Progenitor cell of endocrine pancreas (in vitro differentiated cells): ENCODE measurements at places on chromosomes 12 and 14.

DNA sequence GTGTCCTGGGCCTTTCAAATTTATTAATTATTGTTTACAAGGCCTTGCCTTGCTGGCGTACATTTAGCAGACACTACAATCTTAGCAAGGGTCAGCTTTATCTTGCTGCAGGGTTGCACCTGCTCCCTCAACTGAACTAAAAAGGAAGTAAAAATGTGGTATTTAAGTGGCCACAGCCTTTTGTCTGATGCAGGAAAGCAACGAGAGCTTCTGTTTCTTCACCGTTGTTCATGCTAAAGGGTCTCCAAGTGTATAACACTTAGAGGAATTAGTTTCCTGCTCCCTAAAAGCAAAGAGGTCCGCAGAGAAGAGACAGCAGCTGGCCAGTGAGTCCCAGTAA is 62.8 kb upstream of the EGLN3 start:
- no peaks in the 10 kb centered on the region for H3K36me3 ChIP-seq
- H3K4me3 ChIP-seq: no peak overlapping the region
- H3K27me3 ChIP-seq: peaks cover 4% of the 10 kb centered on the region
- DNase-seq: no peak

GRCh38 chr14:38174711-38175110 is 33.0 kb upstream of the SSTR1 start:
- no peak overlapping the region for H3K27ac ChIP-seq
- H3K36me3 ChIP-seq: peaks cover 1% of the 10 kb centered on the region
- no peak for DNase-seq

DNA sequence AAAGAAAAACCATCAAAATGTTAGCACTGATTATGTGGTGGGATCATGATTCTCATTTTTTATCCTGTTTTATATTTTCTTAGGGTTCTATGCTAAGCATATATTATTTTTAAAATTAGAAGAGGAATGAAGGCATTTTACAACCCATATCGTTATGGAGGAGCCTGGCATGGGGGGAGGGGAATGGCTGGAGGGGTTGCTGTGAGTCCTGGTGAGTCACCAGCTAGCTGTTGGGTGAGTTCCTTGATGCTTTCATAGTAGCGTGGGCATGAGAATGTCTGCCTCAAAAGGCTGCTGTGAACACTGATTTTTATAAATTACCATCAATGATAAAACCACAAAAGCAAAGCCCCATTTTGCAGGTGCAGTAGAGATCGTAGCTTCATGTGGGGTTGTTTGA is 46.9 kb downstream of the C14orf132 start:
- peaks cover 7% of the 10 kb centered on the region for H3K4me1 ChIP-seq
- H3K27me3 ChIP-seq: no peaks in the 10 kb centered on the region
- no peak overlapping the region for H3K27ac ChIP-seq

- H3K36me3 ChIP-seq: peaks cover 4% of the 10 kb centered on the region
- H3K27ac ChIP-seq: no peak overlapping the region
- peak; percentile 28 for DNase-seq
- H3K4me1 ChIP-seq: no peaks in the 10 kb centered on the region
Observed at GRCh38 chr12:51721282-51721940, 127.1 kb downstream of the FIGNL2 start.

- peaks cover 20% of the 10 kb centered on the region for H3K4me1 ChIP-seq
- H3K27ac ChIP-seq: no peak overlapping the region
- H3K4me3 ChIP-seq: no peak overlapping the region
- DNase-seq: no peak
- no peaks in the 10 kb centered on the region for H3K36me3 ChIP-seq
Observed at GRCh38 chr12:79936670-79937069, 1.8 kb upstream of the PPP1R12A start.

DNA sequence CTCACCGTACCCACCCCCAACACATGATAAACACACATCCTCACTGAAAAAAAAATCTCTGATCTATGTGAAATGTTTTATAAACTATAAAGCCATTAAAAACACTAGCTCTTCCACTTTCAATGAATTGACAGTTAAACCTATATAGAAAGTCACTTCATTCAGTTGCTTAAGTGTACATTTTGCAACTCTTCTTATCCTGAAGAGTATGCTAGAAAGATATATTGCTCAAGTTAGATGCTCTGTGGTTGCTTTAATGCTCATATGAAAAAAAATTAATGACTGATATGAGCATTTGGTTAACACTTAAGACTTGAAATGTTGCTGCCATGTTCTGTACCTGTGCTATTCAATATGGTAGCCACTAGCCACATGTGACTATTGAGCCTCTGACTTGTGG is 21.0 kb upstream of the MIA2 start:
- no peak for DNase-seq
- H3K27ac ChIP-seq: no peak overlapping the region
- no peak overlapping the region for H3K4me3 ChIP-seq
- no peaks in the 10 kb centered on the region for H3K27me3 ChIP-seq
- no peaks in the 10 kb centered on the region for H3K36me3 ChIP-seq
- no peaks in the 10 kb centered on the region for H3K4me1 ChIP-seq

GRCh38 chr12:75389706-75390105 is 1.2 kb upstream of the GLIPR1L2 start:
- peak overlapping the region; percentile 87 for H3K4me3 ChIP-seq
- DNase-seq: no peak
- peaks cover 18% of the 10 kb centered on the region for H3K4me1 ChIP-seq
- peaks cover 4% of the 10 kb centered on the region for H3K36me3 ChIP-seq
